ENCODE measurements at places on chromosomes 1 and 21. TPM values are rescaled to one million over a fixed set of nuclear protein-coding genes. Genes with fewer than 3 reads are reported as not detected.

Gene PTPRC
- total RNA-seq: not detected

Gene RIMKLA
- total RNA-seq: 1.1 TPM

Gene ESPN
- total RNA-seq: 8.7 TPM

Gene AGBL4
- 2.5 TPM for total RNA-seq

Gene CLCC1
- total RNA-seq: 24.5 TPM

Gene FOXO6
- total RNA-seq: 1.00 TPM

Gene ZBTB8A
- 6.2 TPM for total RNA-seq

Gene FAM163A
- 0.11 TPM for total RNA-seq

Gene HAPLN2
- 0.73 TPM for total RNA-seq

Gene ANXA9
- 1.6 TPM for total RNA-seq

Gene PGBD2
- total RNA-seq: 3.6 TPM

Gene FAM131C
- 0.26 TPM for total RNA-seq

Gene RHD
- 0.30 TPM for total RNA-seq

Gene FCAMR
- not detected for total RNA-seq

Gene NR1I3
- not detected for total RNA-seq

Gene GUCA2A
- not detected for total RNA-seq

Gene PTCH2
- 0.18 TPM for total RNA-seq

Gene KCNE2
- not detected for total RNA-seq

Gene GPR153
- 25.2 TPM for total RNA-seq

Gene UBL4B
- total RNA-seq: not detected

Gene NGF
- total RNA-seq: 0.14 TPM

Gene FMN2
- 0.83 TPM for total RNA-seq

Gene ZYG11A
- total RNA-seq: 6.8 TPM

Gene AADACL4
- total RNA-seq: not detected

Gene MYOC
- not detected for total RNA-seq

Gene CGN
- total RNA-seq: 20.3 TPM

Gene ADAMTS4
- total RNA-seq: 9.0 TPM

Gene TCEANC2
- 6.4 TPM for total RNA-seq

Gene PLOD1
- 90.7 TPM for total RNA-seq

Gene RSPH1
- 0.15 TPM for total RNA-seq

Gene CACNA1S
- total RNA-seq: not detected

Gene PIK3R3
- total RNA-seq: 7.0 TPM

Gene OR10J1
- not detected for total RNA-seq

Gene PSMA5
- 142 TPM for total RNA-seq

Gene FAM229A
- total RNA-seq: 8.2 TPM

Gene IBA57
- total RNA-seq: 21.2 TPM

Gene SMIM11
- 0.85 TPM for total RNA-seq

Gene FHL3
- 54.8 TPM for total RNA-seq

Gene CTSS
- total RNA-seq: not detected

Gene HRNR
- total RNA-seq: not detected

Gene CASQ2
- not detected for total RNA-seq

Gene KPRP
- total RNA-seq: not detected

Gene TINAGL1
- total RNA-seq: 14.2 TPM

Gene HLX
- not detected for total RNA-seq

Gene TMEM200B
- 59.5 TPM for total RNA-seq
